ENCODE measurements at places on chromosomes 6 and 20.

DNA sequence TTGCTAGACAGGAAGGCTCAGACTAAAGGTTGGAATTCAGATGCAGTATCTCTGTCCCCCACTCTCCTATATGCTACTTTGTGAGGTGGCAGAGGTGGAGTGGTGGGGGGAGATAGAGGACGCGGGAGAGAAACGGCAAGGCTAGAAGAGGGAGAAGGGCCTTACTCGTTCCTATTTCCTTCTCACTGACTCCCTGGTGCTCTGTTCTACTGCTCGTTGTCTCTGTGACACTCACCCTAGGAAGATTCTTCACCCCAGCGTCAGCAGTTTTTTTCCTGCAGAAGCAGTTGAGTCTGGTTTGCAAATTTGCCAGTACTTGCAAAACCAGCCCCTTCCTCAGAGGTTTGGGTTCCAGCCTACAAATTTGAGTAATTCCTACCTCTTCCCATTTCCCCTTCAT is 801.1 kb upstream of the SLC35B3 start:
- no peak for DNase-seq

- no peak for DNase-seq
These were observed 29.9 kb downstream of the SGK1 start for GRCh38 chr6:134287859-134288537.

- DNase-seq, result no peak
These were observed 35.6 kb downstream of the TBC1D7 start for GRCh38 chr6:13292774-13293173.

- no peak for DNase-seq
These were observed 253.2 kb downstream of the UST start for GRCh38 chr6:148999929-149000468.
